Hypothalamus (tissue), 51 donors: ENCODE measurements at places on chromosomes 1 and 21.
A peak's percentile ranks its signal among the peaks of the same experiment; 100 is the strongest.

DNA sequence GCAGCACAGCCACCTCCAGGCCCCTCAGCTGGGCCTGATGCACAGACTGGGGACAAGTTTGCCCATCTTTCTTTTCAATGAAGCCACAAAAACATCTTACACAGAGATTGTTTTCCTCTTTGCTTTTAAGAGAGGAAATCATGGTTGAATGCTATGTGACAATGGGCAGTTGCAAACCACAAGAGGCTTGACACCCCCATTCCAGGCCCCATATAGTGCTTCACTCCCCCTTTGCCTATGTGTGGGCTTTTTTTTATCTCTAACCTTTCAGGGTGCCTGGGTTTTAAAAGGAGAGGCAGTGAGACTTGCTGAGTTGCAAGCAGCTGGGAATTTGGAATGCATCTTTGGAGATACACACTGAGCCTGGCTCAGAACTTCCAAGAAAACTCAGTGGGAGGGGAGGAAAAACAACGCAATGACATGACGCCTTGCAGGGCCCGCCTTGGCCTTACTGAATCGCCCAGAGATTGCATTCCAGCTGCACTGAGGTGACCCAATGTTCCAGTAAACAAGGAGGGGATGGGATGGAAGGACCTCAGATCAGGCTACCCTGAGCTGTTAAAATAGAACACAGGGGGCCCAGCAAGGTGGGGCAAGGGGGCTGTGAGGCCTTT is 145.2 kb upstream of the ZNF648 start:
- no peak for DNase-seq

DNA sequence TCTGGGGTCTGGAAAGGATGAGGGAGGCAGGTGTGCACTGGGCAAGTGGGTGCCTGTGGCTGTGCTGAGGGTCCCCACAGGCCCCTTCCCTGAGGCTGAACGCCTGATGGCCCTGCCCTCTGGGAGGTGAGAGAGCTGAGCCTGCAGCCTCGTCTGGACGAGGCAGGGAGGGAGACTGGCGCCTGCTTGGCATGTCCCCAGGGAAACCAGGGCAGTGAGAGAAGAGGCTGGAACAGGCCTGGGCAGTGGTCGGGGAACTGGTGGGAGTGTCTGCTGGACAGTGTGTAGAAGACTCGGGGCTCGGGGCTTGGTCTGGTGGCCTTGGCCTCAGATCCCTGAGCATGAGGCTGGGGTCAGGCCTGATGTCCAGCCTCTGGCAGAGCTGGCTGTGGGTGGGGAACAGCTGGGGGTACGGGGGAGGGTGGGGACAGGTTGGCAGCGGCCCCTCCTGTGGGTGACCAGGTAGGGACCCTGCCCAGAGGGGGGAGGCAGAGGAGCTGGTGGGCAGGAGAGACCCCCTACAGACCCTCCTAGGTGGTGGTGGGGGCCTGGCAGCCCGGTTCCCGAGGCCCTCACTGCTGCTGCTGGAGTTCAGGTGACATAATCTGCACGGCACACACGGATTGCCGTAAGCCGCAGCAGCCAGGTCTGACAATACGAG is 30.8 kb upstream of the PLCH2 start:
- DNase-seq = no peak

GRCh38 chr1:25758466-25759070 is 41.4 kb upstream of the SELENON start:
- no peak for DNase-seq

DNA sequence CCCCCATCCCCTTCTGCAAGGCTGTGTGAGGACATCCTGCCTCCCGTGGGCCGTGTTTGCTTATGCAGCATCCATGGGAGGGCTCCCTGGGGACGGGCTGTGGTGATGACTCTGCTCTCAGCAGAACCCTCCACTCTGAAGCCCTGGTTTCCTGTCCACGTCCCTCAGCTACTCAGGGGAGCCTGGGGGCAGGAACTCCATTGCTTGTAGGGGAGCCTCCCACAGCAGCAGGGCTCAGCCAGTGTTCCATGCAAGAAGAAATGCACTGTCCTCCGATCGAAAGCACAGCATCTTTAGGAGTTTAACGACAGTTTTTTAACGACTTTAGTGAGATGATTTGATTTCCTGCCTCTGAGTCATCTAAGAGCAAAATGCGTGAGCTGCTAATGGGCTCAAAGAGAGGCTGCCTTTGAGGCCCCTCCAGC is 8.3 kb upstream of the KCNAB2 start:
- DNase-seq = no peak

GRCh38 chr21:44943005-44943685 is 3.3 kb downstream of the SLX9 start:
- no peak for DNase-seq

- no peak for DNase-seq
Observed at GRCh38 chr1:27403931-27404330, 11.5 kb downstream of the GPR3 start.

GRCh38 chr1:226678701-226679100 is 60.4 kb downstream of the ITPKB start:
- DNase-seq = no peak

GRCh38 chr1:155069551-155070157 is 6.1 kb downstream of the EFNA4 start:
- no peak for DNase-seq

DNA sequence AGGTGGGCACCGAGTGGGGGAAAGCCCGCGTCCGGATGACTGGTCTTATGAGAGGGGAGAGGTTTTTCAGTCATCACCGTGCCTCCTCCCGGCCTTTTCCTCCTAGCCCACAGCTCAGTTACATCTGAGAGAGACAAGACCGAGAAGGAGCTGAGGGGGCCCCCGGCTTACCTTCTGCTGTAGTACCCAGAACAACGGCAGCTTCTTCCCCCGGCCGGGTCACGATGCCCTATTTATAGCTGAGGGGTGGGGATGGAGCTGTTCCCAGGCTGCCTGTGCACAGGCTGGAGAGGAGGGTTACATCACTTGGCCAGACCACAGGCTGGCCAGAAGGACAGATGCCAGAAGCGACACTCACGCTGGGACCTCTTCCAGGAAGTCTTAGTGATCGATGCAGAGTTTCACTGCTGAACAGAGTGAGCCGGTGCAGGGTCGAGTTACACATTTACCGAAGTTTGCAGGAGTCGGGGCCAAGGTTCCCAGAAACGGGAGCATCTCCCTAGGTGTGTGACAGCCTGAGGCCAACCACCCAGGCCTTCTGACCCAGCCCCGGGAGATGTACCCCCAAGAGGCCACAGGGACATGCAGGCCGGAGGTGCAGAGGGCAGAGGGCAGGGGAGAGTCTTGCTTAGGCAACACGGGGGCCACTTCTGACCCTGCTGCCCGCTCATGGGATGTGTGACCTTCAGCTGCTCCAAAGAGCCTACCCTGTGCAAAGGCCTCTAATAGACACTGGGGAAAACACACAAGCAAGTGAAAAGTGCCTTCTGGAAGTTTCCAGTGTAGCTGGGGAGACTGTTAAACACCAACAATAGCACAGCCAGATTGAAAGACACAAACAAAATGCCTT is at the start of gene AGT:
Gene AGT, minus strand, starts transcription at position 208 of the 850 bp plus-strand sequence. CDS start 3,299 bp downstream, outside the sequence.
- peak; percentile 83 for DNase-seq

DNA sequence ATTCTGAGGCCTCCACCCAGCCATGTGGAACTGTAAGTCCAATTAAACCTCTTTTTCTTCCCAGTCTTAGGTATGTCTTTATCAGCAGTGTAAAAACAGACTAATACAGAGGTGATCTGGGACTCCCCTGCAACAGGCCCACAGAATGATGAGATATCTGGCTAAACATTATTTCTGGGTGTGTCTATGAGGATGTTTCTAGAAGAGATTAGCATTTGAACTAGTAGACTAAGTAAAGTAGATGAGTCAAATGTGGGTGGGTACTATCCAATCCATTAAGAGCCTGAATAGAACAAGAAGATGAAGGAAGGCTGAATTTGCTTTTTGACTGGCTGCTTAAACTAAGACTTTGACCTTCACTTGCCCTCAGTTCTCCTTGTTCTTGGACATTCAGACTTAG is 396.5 kb upstream of the LRRC7 start:
- DNase-seq = no peak

GRCh38 chr1:207825719-207826556 is 74.1 kb downstream of the CD46 start:
- DNase-seq = peak; percentile 45

- DNase-seq = no peak
Observed at GRCh38 chr1:232891071-232891470, 59.3 kb upstream of the NTPCR start.

DNA sequence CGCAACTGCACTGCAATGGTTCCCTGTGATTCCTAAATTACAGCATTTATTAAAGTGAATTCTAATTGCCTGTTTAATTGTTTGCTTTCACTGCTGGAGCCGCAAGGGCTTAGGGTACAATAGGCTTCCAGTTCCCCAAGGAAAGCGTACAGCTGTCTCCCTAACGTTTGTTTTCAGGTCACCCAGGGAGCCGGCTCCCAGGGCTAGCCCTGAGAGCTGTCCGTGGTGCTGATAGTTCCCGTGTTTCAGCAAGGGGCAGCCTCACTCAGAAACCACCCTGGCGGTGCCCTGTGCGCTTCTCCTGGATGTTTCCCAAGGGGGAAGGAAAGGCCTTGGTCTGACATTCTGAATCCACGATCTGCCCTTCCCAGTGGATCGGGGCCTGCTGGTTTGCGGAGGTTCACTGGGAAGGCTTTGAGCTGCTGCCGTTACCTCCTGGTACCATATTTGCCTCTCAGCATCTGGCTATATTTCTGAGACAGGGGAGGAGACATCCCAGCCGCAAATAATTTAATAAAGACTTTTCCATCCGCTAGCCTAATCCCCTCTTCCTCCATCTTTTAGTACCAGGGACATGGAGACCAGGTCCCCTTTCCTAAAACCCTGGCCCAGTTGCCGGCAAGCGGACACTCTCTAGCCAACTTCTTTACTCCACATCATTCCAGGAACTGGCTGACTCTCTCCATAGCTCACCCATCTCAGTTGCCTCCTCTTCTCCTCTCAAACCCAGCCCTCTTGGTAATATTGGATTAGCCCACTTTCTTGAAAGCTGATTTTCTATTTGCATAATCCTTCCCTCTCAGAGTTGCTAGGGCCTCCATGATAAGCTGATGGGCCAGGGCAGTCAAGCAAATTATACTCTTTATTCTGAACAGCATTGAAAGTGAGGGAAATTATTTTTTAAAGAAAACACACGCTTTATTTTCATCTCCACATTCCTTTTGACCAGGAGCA is 149.0 kb downstream of the IGSF21 start:
- DNase-seq = no peak

DNA sequence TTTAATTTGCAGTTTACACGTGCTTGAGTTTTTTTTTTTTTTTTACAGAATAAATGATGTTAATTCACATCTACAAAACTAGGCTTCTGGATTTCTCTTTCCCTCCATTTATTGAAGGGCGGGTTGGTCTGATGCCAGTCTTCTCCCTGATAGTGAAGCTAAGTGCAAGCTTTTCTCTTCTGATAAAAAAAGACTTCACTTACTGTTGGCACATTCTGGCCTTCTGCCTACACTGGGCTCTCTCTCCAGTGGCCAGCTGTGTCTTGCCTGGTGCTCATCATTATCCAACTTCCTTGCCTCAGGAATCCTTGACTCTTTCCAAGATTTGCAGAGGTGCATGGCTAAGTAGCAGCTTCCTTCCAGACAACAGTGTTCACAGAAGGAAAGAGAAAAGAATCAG is 7.6 kb upstream of the RAP1A start:
- DNase-seq = no peak

- peak; percentile 15 for DNase-seq
Observed at GRCh38 chr1:204046346-204046745, 26.6 kb upstream of the SOX13 start.

GRCh38 chr1:58431901-58432620 is 114.5 kb downstream of the OMA1 start:
- DNase-seq = no peak

DNA sequence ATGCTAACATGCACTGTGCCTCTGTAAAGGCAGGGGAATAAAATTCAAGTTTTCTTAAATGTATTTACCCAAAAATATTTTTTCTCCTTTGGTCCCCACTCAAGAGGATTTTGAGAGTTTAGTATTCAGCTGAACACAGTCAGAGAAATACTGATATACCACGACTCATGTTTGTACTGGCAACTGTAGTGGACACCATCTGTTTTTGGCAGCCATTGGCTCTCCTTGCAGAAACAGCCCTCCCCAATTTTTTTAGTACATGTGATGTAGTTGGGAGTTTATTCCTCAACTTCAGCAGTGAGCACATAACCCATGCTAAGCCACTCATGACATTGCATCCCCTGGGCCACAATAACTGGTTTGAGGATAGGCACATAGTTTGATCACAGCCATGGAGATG is 154.8 kb upstream of the POU3F1 start:
- no peak for DNase-seq

- no peak for DNase-seq
Observed at GRCh38 chr21:45362748-45363145, 42.2 kb upstream of the COL18A1 start.

GRCh38 chr1:14167884-14168283 is 430.6 kb upstream of the KAZN start:
- DNase-seq = no peak

DNA sequence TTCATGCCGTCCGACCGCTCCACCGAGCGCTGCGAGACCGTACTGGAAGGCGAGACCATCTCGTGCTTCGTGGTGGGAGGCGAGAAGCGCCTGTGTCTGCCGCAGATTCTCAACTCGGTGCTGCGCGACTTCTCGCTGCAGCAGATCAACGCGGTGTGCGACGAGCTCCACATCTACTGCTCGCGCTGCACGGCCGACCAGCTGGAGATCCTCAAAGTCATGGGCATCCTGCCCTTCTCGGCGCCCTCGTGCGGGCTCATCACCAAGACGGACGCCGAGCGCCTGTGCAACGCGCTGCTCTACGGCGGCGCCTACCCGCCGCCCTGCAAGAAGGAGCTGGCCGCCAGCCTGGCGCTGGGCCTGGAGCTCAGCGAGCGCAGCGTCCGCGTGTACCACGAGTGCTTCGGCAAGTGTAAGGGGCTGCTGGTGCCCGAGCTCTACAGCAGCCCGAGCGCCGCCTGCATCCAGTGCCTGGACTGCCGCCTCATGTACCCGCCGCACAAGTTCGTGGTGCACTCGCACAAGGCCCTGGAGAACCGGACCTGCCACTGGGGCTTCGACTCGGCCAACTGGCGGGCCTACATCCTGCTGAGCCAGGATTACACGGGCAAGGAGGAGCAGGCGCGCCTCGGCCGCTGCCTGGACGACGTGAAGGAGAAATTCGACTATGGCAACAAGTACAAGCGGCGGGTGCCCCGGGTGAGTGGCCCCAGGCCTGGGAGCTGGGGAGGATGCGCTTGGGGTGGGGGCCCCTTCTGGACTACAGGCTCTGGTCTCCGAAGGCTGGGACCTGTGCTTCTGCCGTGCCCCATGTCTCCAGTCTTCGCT is 1.1 kb downstream of the SKI start:
- DNase-seq = peak; percentile 78
